ENCODE measurements at places on chromosomes 7 and 10.
A peak's percentile ranks its signal among the peaks of the same experiment; 100 is the strongest.

- no peak for DNase-seq
Observed at GRCh38 chr7:78129865-78130264, 331.3 kb downstream of the PHTF2 start.

- no peak for DNase-seq
Observed at GRCh38 chr7:38938001-38938485, 29.1 kb upstream of the VPS41 start.

DNA sequence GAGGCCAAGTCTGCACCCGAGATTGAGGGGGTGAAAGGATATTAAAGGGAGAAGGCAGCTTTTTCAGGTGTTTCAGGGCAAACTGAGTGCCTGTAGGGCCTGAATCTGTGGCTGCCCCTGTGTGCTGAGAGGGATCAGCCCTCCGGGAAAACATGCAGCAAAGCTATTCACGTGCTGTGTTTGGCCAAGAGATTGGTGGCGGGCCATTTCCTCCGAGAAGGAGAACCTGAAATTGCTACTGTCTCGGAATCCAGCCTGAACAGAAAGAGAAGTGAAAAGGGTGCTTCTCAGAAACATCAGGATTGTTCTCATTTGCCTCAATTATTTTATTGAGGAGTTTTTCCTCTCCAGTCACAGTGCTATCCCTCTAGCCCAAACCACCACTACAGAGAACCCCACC is 16.0 kb downstream of the GIMAP5 start:
- no peak for DNase-seq

DNA sequence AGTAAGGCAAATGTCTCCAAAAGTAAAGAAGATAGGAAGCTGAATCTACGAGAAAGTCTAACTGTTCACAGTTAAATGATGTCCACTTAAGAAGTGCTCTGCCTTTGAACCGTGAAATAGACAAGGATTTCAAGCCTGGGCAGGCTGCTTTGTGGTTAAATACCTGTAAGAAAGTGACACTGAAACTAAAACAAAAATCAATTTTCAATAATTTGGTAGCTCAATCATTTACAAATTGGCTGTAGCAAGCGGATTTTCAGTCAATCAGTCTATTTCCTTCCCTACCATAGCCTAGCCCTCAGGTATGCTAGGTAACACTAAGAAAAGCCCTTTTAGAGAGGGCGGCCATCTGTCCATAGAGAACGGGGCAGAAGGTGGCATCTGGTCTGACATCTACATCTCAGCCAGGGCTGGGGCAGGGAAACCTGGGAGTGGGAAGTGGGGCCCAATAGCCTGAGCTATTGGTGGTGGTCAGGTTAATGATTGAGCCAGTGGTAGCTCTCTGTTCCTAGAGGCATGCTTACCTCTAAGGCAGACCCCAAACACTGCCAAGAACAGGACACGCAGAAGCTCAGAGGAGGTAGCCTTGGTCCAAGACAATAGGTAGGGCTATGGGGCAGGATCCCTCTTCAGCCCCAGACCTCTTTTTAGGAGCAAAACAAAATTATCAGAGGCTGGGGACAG is 223.2 kb downstream of the CCSER2 start:
- DNase-seq, result no peak

- no peak for DNase-seq
Observed at GRCh38 chr10:66811211-66811610, 114.6 kb upstream of the LRRTM3 start.

GRCh38 chr10:13268841-13269240 is 31.0 kb downstream of the PHYH start:
- DNase-seq, result no peak

DNA sequence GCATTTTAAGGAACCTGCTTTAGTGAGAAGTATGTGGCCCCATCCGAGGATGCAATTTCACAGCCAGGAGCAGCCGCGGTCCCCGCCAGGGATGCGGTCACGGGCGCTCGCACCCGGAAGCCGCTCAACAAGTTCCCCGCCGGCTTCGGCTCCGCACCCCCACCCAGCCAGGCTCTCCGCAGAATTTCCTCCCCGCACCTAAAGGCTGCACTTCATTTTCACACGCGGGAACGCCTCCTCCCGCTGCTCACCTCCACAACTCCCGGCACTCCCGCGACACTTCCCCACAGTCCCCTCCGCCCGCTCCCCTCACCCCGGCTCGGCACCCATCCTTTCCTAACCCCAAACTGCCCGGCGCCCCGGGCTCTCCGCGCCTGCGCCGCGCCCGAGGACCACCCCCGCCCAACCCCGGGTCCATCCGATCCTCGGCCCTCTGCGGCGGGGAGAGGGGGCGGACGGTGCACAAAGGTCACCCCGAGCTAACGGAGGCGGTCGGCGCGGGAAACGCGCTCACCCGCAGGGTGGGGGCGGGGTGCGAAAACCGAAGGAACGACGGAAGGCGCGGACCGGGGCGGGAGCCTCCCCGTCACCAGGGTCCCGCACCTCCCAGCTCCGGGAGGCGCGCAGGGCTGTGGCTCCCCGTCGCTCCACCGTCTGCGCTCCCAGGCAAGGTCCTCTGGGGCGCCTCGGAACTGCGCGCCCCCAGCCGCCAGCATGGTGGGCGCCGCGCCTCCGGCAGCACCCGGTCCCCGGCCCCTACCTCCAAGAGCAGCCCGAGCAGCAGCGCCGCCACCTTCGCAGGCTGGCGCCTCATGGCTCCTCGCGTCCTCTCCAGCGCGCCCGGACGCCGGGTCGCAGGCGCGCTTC is 558 bp downstream of the VOPP1 start:
- peak; percentile 18 for DNase-seq

GRCh38 chr10:118116715-118117449 is 70.1 kb upstream of the RAB11FIP2 start:
- no peak for DNase-seq

GRCh38 chr10:49645871-49646870 is 32.3 kb downstream of the CHAT start:
- DNase-seq, result no peak

- peak; percentile 72 for DNase-seq
Observed at GRCh38 chr7:22121702-22122474, 176.2 kb upstream of the CDCA7L start.

GRCh38 chr7:26212921-26213718 is 11.6 kb downstream of the CBX3 start:
- no peak for DNase-seq

- no peak for DNase-seq
Observed at GRCh38 chr7:23184709-23185359, 3.0 kb downstream of the NUP42 start.

- DNase-seq, result no peak
Observed at GRCh38 chr10:76973091-76974016, 664.3 kb downstream of the KCNMA1 start.

DNA sequence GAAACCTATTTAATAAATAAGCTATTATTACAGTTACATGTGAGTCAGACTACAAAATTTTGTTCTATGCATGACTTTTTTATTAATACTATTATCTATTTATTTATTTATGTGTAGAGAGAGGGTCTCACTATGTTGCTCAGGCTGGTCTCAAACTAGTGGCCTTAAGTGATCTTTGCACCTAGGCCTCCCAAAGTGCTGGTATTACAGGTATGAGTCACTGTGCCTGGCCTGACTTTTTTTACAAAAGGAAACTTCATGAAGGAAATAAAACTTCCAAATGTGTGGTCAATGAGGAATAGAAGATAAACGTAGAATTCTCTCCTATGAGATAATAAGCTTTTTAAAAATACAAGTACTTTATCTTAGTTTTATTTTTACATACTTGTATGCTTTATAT is 19.0 kb downstream of the COL28A1 start:
- DNase-seq, result no peak

DNA sequence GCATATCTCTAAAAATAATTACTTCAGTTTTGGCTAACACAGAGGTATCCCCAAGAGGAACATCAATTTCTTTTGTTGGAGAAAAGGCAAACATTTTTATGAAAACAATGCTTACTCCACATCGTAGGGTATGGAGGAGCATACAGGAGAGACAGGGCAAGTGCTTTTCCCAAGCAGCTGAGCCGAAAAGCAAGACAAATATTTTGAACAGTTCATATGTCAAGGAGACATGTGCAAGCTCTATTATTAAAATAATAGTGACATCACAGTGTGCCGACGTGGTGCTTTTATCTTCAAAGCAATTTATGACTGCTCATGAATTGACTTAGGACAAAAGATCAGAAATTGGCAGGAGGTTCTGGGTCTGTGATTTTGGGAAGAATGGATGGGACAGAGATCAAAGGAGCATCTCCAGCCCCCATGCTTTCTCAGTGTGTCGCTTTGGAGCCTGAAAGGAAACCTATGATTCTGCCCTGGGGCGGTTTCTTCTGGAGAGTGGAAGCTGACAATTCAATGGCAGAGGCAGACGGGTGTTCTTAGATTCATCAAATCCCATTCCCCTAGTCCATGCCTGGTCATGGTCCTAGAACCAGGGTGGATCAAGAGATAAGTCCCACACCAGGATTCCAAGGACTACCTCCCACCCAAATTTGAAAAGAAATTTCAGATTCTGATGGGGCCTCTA is 97.1 kb downstream of the JCAD start:
- no peak for DNase-seq

GRCh38 chr7:151676759-151677158 is 157.1 kb upstream of the RHEB start:
- DNase-seq, result no peak

DNA sequence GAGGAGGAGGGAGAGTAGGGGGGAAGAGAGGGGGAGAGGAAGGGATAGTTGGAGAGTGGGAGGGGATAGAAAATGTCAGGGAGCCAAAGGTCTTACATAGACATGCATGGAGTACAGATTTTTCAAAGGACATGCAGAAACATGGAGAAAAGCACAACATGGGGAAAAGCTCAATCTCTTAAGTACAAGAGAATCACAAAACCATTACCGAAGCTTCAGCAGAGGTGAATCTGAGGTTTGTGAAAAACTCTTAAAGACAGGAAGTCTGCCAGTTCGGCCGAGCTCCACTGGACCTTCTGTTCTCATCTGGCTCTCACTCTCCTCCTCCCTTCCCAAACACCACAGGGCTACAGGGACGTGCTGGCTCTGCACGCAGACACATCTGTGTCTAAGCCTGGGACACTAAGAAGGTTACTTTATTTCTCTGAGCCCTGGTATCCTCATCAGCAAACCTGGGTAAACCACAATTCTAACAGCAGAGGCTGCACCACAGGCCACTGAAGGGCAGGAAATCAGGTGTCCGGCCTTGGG is 133.9 kb downstream of the COBL start:
- DNase-seq, result no peak

DNA sequence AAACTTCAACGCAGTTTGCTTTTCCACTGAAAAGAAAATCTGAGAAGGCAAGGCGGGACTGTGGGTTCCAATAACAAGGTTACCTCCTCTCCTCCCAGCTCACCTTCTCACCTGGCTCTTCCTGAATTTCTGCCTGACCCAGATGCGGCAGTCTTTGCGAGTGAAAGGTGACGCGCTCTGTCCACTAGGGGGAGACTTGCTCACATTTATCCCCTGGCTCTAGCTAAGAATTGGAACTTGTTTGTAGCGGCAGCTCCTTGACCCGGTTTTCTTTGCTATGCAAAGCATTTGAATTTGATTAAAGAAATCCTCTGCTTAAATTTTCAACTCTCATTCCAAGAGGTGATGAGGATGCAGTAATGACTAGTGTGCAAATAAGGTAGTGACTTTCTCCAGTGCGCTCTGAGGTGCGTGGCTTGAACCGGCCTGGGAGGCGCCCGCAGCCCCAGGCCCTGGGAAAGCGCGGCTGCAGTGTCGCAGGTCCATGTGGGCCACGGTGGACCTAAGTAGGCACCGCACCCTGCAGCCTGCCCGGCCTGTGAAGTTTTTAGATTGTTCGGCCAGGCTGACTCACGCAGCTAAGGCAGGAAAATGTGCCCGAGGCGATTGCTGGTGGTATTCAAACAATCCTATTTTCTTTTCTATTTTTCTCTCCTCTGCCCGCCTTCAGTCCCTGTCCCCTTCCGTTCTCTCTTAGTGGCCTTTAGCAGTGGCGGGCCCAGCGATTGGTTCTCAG is 336.9 kb upstream of the NPSR1 start:
- DNase-seq, result peak; percentile 17

DNA sequence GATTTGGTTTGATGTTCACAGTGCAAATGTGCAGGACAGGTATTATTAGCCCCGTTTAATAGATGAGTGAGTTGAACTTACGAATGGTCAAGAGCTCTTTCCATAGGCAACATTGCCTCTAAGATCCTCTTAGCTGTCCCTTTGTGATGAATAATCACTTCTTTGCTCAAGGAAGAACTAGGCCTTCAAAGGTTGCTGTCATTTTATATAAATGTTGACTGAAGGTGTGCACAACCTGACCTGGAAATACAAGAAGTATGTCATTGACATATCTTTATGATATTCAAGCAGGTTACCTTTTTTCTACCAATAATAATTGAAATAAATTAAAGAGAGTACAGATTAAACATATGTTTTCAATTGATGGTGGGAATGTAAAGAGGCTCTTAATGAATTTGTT is 48.5 kb upstream of the GLCCI1 start:
- no peak for DNase-seq

DNA sequence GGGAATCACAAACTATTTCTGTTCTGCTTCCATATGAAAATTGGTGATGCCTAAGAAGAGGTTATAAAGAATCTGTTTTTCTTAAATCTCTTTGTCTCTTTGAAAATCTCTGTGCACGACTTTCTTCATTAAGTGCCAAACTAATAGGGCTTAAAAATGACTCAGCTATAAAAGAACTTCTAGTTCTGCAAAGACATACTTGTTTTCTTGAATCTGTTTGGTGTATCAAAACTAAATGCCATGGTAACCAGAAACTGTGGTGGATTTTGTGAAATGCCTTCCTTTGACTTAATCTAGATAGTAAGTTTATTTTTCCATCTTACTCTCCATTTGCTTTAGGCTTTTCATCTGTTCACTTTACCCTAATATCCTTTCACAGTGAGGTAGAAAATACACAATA is 417.8 kb downstream of the PARD3 start:
- no peak for DNase-seq

- no peak for DNase-seq
Observed at GRCh38 chr10:118944959-118945633, 84.4 kb upstream of the NANOS1 start.

- DNase-seq, result no peak
Observed at GRCh38 chr10:3578159-3578558, 206.8 kb downstream of the KLF6 start.

DNA sequence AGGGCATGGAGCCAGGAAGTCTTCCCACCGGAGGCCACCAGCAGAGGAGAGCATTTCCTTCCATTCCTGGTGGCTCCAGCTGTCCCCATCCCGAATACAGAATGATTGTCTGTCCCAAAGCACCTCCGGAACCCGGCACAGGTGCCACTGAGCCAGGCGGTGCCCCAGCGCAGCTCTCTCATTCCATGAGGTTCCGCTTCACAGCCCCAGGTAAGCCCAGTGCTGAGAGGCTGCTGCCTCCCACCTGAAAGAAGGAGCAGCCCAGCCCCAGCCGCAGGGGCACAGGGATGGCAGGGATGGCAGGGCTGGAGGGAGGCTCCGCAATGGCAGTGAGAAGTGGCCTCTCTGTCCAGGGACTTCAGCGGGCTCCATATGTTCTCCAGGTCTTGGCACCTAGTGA is 162.1 kb upstream of the TCERG1L start:
- DNase-seq, result no peak
